ENCODE measurements at places on chromosomes 7 and 10. TPM values are rescaled to one million over a fixed set of nuclear protein-coding genes. Genes with fewer than 3 reads are reported as not detected.

- DNase-seq: no peak
Measured at GRCh38 chr10:5943536-5943935, 33.8 kb downstream of the IL15RA start.

- DNase-seq: no peak
Measured at GRCh38 chr7:99679032-99679399, 780 bp downstream of the CYP3A5 start.

DNA sequence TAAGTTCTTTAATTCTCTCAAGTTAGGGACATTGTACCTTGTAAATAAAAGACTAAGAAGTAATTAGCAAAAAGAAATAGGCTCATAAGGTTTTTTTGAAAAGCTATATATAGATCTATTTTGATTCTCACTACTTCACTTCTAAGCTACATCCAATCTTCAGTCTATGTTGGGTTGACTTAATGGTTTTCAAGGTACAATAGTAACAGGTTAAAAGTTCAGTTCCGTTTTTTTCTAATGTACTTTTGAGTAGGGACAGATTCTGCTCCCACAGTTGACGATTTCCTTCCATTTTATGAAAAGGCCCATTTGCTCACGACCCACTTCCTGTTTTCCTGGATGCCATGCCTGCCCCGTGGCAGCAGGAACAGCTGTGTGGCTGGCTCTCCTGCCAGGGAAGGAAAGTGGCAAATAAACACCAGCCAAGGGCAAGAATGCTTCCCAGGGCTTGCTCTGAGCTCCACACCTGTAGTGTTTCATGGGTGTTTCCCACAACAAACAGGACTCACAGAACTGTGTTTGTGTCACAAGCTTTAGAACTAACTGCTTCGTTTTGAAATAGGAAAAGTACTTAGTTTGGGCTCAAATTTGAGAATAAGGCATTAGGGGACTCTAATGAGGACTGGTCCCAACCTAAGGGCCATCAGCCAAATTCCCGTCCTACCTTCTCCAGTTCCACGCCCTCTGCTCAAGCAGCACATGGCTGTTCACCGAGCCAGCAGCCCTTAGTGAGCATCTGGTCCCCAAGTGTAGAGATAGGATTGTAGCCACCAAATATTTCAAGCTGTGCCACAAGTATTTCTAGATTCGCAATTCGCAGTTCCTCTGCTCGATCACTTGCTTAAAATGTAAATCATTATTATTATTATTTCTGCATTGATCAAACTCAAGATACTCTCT, 240.7 kb downstream of the COBL start:
- no peak for DNase-seq

GRCh38 chr10:64846700-64847099, 1325.5 kb downstream of the REEP3 start:
- no peak for DNase-seq

DNA sequence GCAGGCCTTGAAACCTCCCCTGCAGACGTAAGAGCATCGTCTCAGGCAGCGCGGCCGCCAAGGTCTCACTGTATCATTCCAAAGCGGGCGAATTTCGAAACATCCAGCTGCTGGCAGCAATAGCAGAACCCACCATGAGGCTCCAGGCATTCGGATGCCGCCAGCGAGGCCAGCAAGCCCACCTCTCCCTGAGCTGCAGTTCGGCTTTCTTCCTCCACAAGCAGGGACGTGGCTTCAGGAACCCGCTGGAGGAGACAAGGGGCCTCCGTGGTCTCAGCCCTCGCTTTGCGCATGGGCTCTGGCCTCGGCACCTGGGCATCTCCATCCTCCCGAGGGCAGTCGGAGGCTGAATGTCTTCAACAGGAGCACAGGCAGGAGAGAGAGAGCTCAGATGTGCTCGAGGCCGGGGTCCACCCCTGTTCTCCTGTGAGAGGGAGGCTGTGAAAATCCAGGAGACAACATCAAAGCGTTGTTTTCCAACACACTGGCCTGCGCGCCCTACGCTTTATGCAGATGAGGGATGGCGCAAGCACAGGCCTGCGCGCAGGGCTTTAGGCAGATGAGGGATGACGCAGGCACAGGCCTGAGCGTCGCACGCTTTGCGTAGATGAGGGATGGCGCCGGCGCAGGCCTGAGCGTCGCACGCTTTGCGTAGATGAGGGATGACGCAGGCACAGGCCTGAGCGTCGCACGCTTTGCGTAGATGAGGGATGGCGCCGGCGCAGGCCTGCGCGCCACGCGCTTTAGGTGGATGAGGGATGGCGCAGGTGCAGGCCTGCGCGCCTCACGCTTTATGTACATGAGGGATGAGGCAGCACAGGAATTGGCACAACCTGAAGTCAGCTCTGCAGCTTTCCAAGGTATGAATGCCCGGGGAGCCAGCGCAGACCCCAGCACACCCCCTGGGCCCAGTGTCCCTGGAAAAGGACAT, 103.2 kb downstream of the WDR37 start:
- peak; percentile 69 for DNase-seq

GRCh38 chr7:158255156-158255555, 332.5 kb downstream of the PTPRN2 start:
- no peak for DNase-seq

- DNase-seq: no peak
Measured at GRCh38 chr10:58859526-58859925, 316.9 kb upstream of the PHYHIPL start.

GRCh38 chr10:87923233-87923632, 59.8 kb downstream of the PTEN start:
- DNase-seq: no peak

CLDN3 gene
- not detected for polyA plus RNA-seq

ABLIM1 gene
- 0.05 TPM for polyA plus RNA-seq

LRGUK gene
- polyA plus RNA-seq: not detected
